H54 (cell line): ENCODE measurements at places on chromosomes 4 and X.

DNA sequence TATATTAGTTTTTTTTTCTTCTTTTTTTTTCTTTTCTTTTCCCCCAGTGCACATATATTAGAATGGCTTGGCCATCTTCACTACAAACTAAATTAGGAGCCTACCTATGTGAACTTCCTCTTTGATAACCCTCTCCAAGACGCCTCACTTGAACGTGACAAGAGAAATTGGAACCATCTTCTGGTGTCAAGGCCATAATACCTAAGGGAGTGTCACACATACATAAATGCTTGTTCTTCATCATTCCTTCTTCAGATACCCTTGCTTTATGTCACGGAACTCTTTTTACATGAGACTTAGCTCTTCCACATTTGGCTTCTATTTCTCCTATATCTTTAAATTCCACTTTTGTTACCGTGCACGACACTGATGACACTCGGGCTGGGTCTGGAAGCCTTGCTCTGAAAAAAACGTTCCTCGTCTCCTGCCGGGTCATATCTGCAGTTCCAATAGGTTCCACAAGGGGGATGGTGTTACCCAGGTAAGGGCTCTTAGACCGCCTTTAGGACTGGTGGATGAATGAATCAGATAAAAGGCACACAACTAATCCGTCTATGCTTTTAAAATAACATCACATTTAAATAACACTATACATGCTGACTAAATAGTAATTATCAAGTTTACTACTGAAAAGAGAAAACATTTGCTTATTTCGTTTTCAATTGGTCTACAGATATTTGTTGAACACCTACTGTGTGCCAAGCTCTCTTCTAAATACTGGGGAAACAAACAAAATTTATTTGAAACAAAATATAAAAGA, 19.9 kb downstream of the DGAT2L6 start:
- DNase-seq, result peak; percentile 26

DNA sequence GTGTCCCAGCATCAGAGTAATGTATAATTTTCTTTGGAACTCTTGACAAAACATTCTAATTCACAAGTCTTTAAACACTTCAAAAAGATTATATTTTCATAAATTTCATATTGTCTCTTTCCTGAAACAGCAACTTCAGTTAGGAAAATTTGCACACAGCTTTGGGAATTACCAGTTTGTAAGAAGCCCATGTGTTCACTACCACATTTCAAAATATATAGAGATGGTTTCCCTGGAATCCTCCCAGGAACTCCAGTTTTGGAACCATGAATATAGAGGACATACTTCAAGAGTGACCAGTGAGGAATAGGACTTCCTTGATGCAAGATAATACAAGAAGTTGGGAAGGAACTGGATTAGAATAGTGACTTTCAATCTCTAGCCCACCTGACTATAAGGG, 28.7 kb upstream of the HPGDS start:
- DNase-seq, result no peak

DNA sequence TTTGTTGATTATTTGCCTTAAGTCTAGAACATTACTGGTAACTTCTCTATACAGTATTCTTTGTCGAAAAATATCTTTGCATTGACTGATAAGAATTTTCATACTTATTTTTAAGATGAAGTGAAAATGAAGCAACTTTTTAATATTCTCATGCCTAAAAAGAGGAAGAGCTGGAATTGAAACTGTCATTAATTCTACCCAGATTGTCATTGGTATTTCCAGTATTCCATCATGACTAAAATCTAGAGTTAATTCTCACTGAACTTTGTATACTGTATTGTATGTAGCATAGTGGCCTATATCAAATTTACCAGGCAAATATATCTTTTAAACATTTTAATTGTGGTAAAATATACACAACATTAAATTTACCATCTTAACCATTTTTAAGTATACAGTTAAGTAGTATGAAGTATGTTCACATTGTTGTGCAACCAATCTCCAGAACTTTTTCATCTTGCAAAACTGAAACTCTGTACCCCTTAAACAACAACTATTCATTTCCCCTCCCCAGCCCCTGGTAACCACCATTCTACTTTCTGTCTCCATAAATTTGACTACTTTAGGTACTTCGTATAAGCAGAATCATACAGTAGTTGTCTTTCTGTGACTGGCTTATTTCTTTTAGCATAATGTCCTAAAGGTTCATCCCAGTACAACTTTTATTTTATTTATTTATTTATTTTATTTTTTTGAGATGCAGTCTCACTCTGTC, 24.3 kb upstream of the ZNF41 start:
- no peak for DNase-seq

DNA sequence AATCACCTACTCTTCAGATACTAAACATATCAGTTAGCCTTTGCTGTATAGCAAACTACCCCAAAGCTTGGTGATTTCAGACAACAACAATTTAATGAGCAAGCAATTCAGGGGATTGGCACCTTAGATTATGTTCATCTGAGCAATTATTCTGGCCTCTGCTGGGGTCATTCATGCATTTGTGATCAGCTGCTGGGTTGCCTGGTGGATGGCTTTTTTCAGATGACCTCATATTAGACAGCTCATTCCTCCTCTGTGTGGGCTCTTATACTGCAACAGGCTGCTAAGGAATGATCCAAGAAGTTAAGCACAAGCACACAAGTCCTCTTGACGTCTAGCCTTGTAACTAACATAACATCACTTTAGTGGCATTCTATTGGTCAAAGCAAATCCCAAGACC, 153.0 kb upstream of the PPP1R2C start:
- DNase-seq, result no peak

- no peak for DNase-seq
Observed at GRCh38 chr4:86247906-86248305, 111.9 kb downstream of the MAPK10 start.

- DNase-seq, result no peak
Observed at GRCh38 chr4:93828995-93829819, 654 bp downstream of the ATOH1 start.
